ENCODE measurements at places on chromosomes 5 and 9. TPM values are rescaled to one million over a fixed set of nuclear protein-coding genes. Genes with fewer than 3 reads are reported as not detected.

The IFNA21 gene
- not detected for total RNA-seq

The SLC6A3 gene
- not detected for total RNA-seq

The ACTBL2 gene
- total RNA-seq: 1.5 TPM

The PDE6A gene
- not detected for total RNA-seq

The SVEP1 gene
- total RNA-seq: 1.6 TPM

The IRF1 gene
- total RNA-seq: 75.3 TPM

The FGFR4 gene
- 16.4 TPM for total RNA-seq

The INSL4 gene
- total RNA-seq: not detected

GRCh38 chr5:153987301-153987700 lies 51.4 kb downstream of the FAM114A2 start:
- no peak for DNase-seq

DNA sequence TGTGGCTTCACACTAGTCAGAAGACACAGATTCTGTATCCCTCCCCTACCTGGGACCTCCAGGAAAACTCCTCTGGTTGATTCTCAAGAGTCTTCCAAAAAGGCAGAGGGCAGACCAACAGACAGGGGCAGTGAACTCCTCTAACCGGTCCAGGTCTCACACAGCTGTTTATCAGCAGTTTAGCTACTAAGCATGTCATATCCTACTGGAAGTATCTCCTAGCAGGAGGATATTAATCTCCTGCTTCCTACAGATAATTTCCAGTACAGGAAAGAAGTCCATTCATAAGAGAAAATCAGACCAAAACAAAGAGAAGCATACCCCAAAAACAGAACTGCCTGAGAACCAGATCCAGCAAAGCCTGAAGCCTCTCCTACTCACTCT lies 64.3 kb downstream of the DTWD2 start:
- DNase-seq: no peak

GRCh38 chr5:146878476-146879172 lies at the start of gene PPP2R2B:
Gene PPP2R2B, minus strand, starts transcription at chr5:146878757.
- DNase-seq: no peak

DNA sequence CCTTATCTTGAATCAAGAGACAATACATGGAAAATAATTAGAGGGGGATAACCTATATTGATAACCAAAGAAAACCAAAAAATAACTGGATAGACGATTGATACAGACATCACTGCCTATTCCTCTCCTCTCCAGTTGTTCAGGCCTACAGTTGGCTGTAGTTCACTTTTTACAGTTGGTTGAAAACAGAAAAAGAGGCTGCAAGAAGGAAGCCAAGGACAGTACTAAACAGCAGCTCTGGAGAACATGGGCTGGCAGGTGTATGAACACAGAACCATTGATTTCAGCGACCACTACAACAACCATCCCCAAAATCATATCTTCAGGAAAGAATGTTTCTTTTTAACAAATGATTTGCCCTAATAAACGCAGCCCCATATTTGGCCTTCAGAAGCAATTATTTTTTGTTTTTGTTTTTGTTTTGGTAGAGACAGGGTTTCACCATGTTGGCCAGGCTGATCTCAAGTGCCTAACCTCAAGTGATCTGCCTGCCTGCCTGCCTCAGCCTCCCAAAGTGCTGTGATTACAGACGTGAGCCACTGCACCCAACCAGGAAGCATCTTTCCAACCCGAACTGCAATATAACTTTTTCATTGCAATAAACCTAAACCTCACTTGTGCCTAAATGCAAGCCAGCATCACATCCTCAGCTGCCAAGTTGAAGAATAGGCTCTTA lies 64.3 kb downstream of the MLLT3 start:
- no peak for DNase-seq

DNA sequence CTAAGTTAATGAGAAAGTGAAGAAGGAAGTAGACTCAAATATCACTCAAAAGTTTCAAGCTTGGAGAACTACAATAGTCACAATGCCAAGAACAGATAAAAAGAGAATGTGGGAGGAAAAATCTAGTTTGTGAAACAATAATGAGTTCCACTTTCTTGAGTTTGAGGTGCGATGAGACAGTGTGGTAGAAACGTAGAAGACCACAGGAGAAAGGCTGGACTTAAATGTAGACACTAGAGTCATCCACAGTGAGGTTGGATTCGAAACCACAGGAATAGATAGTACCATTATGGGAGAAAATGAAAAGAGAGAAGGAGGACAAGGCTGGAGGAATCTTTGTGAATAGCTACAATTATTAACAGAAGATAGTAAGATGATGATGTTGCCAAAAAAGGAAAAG lies 141.1 kb upstream of the LRRTM2 start:
- no peak for DNase-seq

DNA sequence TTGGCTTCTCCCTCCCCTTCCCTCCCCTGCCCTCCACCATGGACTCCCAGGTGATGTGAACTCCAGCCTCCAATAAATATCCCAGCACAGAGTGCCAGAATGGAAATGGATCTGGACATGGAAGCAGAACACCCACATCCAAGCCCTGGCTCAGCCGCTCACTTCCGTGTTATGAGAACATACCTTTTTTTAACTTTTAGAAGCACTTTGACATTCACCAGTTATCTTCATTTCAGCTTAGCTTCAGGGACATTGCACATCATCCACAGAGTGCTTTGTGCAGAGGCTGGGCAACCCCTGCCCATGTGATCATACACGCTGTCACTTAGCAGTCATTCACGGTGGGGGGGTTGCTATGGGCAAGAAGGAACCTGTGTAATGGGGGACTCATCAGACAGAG lies 9.1 kb downstream of the AFAP1L1 start:
- no peak for DNase-seq

DNA sequence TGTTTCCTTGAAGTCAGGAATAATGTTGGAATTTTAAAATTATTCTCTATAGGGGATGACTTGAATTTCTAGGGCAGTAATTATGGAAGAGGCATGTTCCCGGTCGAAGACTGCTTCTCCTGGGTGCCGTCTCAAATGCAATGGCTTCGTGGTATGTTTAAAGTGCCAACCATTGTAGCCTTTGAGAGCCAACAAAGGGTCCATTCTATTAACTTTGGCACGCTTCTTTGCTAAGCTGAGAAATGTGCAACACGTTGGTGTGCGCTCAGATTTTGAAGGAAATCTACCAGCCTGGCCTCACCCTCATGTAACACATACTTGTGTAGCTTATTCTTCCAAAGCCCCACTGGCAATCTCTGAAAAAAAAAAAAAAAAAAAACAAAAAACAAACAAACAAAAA lies 221.2 kb upstream of the ANKH start:
- DNase-seq: no peak

- no peak for DNase-seq
Measured at GRCh38 chr9:14306672-14307660, 7.0 kb downstream of the NFIB start.

DNA sequence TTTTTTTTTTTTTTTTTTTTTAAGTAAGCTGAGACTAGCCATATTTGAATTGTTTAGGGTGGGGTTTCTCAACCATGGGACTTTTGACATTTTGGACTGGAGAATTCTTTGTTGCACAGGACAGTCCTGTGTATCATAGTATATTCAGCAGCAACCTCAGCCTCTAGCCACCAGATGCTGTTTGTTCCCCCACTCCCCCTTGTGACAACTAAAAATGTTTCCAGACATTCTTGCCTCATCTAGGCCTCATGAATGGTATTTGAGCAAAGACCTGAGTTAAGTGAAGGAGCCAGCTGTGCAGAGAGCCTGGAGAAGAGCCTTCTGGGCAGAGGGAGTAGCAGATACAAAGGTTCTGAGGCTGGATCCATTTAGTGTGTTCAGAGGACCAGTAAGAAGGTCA lies 155.9 kb downstream of the SGCD start:
- no peak for DNase-seq

DNA sequence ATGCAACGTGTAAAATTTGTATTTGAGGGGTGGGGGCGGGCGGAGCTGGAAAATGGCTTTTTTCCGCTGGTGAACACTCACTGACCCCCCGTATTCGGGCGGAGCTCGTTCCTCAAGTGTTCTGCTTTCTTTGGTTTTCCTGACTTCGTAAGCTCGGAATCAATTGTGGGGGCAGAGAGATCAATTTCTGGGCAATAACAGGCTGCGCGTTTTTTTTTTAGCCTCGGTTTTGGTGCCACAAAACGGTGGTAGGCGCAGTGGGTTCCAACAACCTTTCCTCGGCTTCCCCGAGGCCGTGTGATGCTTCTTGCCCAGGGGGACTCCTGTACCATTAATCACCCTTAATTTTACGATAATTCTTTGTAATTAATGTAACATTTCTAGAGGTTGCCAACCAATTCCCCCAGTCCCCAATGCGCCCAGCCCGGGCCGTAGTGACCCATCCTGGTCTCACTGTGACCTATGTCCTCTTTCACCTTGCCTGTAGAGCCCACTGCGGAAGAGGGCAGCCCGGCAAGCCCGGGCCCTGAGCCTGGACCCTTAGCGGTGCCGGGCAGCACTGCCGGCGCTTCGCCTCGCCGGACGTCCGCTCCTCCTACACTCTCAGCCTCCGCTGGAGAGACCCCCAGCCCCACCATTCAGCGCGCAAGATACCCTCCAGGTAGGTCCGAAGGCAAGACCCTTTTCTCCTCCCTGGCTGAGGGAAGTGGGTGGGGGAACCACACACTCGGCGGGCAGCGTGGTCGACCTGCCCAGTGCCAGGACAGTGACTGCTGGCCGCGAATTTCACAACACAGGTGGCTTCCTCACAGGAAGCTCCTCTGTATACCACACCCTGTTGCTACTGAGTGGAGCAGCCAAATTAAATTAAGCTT lies 3.7 kb downstream of the NR4A3 start:
- no peak for DNase-seq

DNA sequence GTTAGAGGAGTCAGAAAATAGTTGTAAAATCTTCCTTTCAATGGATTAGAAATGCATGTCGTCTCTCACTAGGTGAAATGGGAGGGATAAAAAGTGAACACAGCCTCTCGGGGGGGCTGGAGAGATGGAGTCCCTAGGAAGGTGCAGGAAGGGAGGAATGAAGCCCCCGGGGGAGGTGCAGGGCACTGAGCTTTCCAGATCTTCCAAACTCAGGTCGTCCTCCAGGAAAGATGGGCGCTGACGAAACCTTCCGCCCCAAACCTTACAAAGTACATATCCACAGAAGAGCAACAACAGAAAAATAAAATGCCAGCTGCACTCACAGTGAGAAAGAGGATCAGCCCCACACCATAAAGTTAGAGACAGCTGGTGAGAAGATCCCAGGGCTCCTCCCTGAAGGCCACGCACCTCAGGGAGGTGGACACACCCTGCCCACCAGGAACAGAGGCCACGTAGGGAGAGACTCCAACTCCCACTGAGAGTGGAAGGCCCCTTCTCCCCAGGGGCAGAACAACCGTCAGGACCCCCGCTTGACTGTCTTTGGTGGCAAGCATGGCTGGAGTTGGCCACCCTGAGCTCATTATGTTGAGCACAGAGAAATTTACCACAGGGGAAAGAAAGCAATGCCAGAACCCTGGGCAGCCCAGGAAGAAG lies 174.3 kb downstream of the AUH start:
- no peak for DNase-seq

DNA sequence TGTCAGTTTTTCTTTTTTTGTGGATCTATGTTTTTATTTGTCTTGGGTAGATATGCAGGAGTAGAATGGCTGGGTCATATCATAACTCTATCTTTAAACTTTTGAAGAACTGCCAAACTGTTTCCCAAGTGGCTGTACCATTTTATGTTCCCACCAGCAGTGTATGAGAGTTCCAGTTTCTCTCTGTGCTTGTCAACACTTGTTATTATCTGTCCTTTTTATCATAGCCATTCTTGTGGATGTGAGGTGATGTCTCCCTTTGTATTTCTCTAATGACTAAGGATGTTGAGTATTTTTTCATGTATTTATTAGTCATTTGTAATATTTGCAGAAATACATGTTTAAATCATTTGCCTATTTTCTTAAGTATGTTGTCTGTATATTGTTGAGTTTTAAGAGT lies 17.4 kb upstream of the FAT2 start:
- DNase-seq: no peak

GRCh38 chr9:78971540-78971939 lies 600.2 kb upstream of the TLE4 start:
- DNase-seq: no peak

DNA sequence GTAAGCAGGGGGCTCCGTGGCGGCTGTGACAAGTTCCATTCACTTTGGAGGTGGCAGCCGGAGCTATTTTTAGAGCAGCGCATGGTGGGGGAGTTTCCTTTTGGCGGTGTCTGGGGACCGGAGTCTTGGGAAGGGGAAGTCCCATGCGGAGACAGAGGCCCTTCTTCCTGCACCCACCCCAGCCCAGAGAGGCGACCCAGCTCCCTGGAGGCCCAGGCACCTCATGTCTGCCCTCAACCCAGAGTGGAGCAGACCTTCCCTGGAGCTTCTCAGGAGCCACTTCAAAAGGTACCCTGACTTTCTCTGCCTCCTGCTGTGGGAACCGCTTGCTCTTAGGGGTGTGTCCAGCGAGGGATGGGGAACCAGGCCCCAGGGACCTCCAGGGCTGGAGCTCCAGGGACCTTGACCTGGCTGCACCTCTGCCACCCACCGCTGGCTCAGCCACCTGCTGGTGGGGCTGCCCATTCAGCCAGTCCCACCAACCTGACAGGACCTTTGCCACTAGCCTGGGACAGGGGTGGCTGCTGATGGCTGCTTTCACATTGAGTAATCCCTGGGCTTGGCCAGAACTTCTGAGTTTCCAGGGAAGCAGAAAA lies 34.1 kb downstream of the NEK6 start:
- DNase-seq: no peak

DNA sequence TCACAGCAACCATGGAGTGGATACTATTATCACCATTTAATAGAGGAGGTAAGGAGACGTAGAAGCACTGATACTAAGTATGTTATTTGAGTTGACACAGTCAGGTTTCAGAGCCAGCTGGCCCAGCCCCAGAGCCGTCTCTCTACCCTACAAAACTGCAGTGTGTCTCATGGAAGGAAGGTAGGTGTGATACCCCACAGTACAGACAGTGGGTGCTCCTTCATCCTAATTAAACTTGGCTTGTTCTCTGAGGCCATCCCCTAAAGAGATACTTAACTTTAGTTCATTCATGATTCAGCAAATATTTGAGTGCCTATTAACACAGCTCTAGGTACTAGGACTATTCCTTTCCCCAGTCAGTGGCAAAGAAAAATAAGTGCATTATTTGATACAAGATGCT lies 22.6 kb downstream of the PIP5K1B start:
- no peak for DNase-seq

DNA sequence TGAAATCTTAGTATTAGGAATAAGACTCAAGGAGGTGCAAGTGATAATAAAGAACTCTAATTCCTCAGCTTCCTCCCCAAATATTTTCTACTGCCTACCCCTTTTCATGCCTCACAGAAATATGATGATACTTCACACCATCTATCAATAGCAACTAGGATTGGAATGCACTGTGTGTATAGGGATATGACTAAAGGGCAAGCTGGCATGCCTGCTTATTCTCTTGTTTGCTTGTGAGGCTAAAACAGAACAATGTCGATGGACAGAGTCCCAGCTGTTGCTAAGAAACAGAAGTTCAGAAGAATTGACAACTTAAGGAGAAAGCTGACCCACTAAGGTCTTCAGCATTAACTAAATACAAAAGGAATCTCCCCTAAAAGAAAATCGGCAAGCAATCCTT lies 9.7 kb upstream of the CHD1 start:
- DNase-seq: no peak
